ENCODE measurements at places on chromosomes 7 and 10.
A peak's percentile ranks its signal among the peaks of the same experiment; 100 is the strongest.

GRCh38 chr7:22301790-22302189 is 55.2 kb downstream of the RAPGEF5 start:
- no peak for DNase-seq

GRCh38 chr7:117010375-117011133 is 57.3 kb downstream of the ST7 start:
- DNase-seq, result no peak

DNA sequence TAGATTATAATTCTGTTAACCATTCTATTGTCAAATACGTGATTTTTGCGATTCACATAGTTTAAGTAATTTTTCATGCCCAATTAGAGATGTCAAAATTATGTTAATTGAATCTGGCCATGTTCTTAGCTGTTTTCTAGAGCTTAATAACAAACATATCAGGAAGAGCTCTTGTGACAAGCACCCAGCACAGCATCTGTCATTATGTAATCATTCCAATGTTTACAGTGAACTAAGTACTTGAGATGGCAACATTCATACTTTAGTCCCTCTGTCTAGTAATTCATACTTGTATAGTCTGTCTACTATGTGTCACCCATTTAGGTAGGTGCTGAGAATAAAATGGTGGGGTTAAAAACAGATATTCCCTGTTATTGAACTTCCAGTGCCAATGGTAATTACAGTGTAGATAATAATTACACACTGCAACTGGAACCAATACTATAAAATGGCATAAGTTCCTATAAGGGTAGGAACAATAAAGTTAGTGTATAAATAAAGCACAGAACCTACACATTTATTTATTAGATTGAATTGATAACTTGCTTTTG is 55.2 kb downstream of the ZEB1 start:
- DNase-seq, result no peak

GRCh38 chr10:87054373-87055295 is 34.5 kb downstream of the FAM25A start:
- peak; percentile 61 for DNase-seq

DNA sequence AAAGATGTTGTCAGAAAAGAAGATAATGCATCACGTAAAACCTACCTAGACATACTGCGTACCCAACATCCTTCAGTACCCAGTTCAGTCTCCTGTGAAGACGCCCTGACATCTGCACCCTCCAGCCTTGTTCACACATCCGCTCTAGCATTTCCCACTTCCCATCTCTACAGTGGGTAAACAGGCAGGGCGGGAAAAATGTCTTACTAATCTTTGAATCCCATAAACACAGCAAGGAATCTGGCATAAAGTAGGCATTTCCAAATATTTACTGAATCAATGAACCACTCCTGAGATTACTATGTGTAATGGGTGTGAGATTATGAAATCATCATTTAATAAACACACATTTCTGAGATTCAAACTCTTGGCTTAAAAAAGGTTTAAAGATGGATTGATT is 132.8 kb downstream of the GLI3 start:
- no peak for DNase-seq

DNA sequence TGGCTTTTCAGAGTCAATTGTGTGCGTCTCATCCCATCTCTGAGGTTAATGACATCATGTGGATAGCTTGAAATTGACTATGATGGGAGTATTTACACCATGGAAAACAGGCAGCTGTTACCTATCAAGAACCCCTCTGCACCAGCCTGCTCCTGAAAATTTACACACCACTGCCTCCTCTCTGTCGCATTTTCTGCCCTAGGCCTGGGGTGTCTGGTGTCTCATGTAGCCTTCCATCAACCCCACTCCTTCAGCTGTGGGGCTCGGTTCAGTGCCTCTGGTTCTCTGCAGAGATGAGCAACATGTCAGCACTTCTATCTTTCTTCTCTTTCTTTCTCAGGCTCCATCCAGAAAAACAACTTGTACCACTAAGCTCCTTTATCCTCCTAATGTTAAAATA is 600.5 kb downstream of the TYW1 start:
- no peak for DNase-seq

GRCh38 chr10:115665549-115665948 is 572.4 kb downstream of the ATRNL1 start:
- DNase-seq, result no peak

GRCh38 chr7:108486291-108486966 is 30.2 kb upstream of the NRCAM start:
- no peak for DNase-seq

DNA sequence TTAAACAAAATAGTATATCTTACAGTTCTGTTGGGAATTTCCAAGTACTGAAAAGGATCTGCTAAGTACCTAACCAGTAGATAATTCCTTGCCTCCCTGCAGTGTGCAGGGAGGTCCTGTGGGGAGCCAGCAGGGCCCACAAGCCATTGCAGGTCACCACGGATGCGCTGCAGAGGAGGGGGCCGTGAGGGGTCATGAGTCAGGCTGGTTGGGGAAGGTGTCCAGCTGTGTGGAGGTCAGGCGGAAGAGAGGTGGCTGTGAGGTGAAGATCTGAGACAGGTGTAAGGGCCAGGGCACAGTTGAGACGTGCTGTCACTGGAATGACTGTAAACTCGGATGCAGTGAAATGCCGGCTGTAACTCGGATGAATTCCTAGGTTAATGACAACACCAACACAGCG is 80.6 kb downstream of the TRRAP start:
- no peak for DNase-seq

DNA sequence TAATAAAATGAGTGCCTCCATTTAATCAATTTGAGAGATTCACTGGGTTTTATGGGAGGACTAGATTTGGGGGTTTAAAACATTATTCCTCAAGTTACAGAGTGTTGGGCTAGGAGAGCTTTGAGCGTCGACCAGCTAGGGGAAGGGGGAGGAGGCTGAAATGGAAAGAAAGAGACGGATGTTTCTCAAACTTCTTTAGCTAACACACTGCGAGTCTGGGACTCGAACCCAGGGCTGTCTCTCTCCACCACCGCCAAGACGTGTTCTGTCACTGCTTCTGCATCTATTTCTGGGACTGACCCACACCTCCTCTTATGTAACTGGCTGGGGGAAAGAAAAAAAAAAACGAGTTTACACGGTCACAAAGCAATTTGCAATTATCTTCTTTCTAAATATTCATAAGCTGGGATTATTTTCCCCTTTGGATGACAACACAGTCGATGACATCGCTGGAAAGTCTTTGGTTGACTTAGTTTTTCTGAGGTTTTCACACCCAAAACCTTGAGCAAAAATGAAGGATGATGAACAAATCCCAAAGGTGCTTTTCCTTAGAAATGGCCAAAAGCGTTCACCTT is 27.2 kb downstream of the CHST15 start:
- DNase-seq, result no peak

DNA sequence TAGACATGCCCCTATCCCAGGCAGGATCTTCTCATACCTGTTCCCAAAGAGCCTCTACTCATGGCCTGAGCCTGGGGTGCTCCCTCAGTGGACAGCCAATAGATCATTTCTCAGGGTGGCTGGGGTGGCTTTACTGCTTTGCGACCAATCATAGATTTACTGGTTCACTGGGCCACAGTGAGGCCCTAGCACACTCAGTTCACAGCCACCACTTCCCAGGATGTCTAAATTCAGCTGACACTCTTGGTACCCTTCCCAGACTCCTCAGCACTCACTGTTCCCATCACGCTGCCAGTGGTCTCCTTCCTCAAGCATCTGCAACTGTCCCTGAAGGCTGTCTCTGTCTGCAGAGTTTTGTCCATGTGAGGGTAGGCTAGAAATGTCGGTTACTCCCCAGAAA is 50.6 kb downstream of the ARHGAP22 start:
- no peak for DNase-seq

- no peak for DNase-seq
These were observed 22.8 kb downstream of the FRMPD2 start for GRCh38 chr10:48251525-48252353.

DNA sequence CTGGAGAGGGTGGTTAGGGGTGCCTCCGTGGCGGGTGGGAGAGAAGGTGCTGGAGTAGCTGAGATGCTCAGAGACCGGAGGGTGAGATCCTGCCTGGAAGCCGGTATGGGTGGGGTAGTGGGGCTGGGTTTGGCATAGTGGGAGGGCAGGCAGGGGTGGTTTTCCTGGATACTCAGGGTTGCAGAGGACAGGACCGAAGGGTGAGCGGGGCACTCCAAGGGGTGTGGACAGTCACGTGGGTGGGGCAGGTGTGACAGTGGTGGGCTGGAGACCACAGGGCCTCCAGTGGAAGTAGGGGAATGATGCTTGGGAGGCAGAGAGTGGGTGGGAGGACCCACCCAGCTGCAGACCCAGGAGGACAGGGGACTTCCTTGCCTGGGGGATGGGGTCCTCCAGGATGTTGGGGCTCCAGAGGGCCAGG is 1.9 kb downstream of the SCART1 start:
- no peak for DNase-seq

DNA sequence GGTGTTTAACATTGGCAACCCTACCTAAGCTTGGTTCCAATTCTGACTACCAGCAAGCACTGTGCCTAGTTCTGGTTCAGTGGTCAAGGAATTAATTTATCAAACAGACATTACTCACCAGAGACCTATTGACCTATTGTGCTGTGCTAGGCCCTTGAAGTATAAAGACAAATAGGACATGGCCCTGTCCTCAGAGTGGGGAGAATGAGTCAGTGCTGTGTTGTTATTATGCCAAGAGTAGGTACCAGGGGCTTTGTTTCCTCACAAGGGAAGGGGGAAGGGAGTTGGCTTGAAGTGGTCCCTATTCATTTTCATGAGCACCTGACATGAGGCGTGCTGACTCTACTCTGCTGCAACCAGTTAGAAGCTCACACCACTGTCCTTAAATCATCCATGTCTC is 62.6 kb upstream of the PLPP4 start:
- DNase-seq, result no peak

DNA sequence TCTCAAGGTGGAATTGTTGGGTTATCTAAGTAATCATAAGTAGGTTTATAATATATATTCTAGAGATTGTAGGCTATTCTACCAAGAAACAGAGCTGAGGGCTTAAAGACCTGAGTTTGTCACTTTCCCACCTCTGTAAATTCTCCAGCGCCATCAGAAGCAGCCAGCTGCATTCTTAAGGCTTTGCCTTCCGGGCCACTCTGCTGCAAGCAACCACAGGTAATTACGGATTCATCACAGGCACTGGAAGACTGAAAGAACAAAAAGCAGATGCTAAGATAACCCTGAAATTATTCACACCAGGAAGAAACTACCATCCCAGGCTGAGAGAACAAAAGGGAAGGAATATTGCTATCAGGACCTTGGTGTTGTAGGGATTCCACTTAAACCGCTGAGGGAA is 137.8 kb upstream of the JCAD start:
- no peak for DNase-seq

- DNase-seq, result no peak
These were observed 24.5 kb upstream of the GRB10 start for GRCh38 chr7:50807026-50807730.

DNA sequence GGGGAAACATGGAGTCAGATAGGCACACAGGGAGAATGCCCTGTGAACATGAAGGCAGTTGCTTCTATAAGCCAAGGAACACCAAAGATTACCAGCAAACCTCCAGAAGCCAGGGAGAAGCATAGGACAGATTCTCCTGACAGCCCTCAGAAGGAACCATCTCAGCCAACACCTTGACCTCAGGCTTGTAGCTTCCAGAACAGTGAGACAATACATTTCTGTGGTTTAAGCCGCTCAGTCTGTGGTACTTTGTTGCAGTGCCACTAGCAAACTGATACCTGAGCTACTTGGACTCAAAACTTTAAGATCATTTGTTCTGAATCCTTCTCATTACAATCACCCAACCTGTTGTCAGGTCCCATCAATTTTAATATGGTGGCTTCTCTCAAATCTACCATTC is 31.2 kb downstream of the ABLIM1 start:
- no peak for DNase-seq

Measured in NB4 (cell line).